ENCODE measurements at places on chromosomes 5 and 9.

GRCh38 chr9:35096035-35096849 is at the start of gene PIGO:
Gene PIGO (minus strand): TSS chr9:35096591. CDS start chr9:35095565, 1,026 bp downstream.
- DNase-seq, result peak; percentile 93

GRCh38 chr5:66513130-66513529 is 83.1 kb upstream of the MAST4 start:
- no peak for DNase-seq

- DNase-seq, result no peak
These were observed 220.5 kb downstream of the GDNF start for GRCh38 chr5:37619353-37619752.

DNA sequence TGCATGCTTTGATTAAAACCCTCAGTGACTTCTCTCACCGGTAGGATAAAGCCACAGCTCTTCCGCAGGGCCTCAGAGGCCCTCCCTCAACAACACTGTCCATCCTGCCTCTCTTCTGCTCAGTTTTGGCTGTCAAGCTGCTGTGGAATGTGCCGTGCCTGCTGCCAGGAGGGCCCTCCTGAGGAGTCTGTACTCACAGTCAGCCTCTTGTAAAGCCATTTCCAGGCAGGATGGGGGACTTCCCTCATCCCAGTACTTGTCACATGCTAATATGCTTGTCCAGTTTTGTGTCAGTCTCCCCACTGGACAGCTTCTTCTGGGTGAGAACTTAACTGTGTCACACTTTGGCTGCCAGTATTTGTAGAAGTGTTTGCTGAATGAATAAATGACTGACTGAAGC is 13.9 kb upstream of the DDX41 start:
- DNase-seq, result peak; percentile 8

DNA sequence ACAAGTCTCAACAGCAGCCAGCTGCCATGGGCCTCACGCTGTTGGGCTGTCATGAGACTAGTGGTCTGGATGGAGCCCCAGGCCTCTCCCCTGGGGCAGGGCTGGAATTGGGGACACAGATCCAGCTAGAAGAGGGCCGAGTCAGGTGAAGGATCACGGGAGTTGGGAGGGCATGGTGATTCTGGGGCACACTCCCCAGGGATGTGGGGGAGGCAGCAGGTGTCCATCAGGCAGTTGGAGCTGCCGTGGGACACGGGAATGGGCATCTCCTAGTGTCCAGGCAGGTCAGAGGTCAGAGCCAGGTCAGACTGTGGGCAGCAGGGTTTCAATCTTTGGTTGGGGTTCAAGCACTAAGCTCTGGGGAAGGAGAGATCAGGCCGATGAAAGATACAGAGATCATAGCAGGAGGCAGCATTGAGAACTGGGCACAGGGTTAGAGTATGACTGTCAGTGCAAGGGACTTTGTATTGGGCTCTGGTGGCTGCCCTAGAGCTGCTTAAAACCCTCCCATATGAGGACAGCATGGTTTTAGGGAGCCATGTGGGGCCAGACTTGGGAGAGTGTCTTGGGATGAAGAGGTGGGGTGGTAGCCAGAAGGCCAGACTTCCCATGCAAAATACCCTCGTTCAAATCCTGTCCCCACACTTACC is 59.2 kb downstream of the ARHGEF37 start:
- no peak for DNase-seq

DNA sequence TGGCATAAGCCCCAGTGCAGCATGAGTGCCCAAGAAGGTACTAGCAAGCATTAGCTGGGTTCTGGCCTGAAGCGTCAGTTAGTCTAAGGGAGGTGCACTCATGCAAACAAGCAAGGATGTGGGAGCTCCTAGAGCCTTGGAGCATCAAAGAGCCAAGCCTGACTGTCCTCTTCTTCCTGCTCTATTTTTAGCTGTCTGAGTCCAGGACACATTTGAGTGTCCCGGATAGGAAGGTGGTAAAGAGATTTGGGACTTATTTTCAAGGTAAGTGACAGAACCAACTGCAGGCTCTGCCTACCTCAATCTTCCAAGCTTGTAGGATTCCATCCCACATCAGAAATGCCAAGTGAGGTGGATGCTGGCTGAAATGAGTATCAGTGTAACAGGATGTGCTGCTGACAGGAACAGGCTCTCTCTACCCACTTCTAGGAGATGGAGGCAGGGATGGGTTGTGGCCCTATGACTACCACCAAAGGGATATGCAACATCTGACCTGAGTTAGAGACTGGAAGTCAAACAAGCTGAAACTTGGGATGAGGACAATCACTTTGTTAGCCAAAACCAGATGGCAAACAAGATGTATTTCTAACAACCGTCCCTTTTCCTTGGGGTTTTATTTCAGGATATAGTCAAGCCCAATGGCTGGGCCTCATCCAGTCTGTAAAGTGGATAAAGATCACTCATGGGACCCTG is 15.1 kb downstream of the MACROH2A1 start:
- no peak for DNase-seq

GRCh38 chr5:121086671-121087070 is 622.6 kb downstream of the PRR16 start:
- DNase-seq, result no peak

- DNase-seq, result peak; percentile 5
These were observed 49.3 kb upstream of the ZNF366 start for GRCh38 chr5:72556351-72557166.

- DNase-seq, result no peak
These were observed 81.0 kb downstream of the MRPL36 start for GRCh38 chr5:1718669-1719068.

- DNase-seq, result no peak
These were observed 600.0 kb downstream of the NR2F1-AS1 start for GRCh38 chr5:92981001-92981400.

GRCh38 chr5:145825751-145826180 is 9.4 kb downstream of the PRELID2 start:
- peak; percentile 2 for DNase-seq

DNA sequence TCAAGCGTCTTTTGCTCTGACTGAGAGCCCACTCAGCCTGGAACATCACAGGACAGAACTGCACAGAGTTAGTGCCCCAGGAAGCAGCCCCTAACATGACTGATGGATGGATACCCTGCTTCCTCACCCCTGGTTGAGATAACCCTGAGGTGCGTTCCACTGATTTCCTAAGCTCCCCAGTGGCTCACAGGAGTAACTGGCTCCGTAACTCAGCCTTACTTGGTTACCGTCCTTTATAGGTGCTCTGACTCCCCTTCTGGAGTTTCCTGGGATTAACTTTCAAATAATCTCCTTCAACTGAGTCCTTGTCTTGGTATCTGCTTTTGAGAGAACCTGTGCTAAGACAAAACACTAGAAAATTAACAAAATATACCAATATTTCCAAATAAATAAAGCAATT is 449.5 kb downstream of the AGTPBP1 start:
- no peak for DNase-seq

DNA sequence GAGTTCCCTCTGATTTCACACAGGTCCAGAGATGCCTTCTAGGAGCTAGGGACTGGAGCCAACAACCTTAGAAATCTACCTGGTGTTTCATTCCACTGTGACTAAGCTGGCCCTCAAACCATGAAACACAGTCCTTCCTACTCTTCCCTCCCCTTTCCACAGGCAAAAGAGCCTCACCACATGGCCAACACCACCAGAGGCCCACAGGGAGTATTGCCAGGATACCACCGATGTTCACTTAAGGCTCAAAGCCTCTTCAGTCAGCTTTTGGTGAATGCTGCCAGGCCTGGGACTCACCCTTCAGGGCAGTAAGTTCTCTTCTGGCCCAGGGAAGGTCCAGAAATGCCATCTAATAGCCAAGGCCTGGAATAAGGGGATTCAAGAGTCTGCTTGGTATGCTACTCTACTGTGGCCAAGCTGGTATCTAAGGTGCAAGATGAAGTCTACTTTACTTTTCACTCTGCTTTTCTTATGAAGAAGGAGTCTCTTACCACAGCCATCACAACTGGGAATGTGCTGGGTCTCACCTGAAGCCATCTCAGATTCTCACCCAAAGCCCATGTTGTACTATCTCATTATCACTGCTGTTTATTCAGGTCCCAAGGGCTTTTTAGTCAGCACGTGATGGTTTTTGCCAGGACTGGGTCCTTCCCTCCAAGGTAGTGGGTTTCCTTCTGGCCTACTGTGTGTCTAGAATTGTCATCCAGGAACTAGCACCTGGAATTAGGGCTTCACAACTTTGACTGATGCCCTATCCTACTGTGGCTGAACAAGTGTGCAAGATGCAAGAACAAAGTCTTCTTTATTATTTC is 1018.4 kb downstream of the TAF11L14 start:
- no peak for DNase-seq

DNA sequence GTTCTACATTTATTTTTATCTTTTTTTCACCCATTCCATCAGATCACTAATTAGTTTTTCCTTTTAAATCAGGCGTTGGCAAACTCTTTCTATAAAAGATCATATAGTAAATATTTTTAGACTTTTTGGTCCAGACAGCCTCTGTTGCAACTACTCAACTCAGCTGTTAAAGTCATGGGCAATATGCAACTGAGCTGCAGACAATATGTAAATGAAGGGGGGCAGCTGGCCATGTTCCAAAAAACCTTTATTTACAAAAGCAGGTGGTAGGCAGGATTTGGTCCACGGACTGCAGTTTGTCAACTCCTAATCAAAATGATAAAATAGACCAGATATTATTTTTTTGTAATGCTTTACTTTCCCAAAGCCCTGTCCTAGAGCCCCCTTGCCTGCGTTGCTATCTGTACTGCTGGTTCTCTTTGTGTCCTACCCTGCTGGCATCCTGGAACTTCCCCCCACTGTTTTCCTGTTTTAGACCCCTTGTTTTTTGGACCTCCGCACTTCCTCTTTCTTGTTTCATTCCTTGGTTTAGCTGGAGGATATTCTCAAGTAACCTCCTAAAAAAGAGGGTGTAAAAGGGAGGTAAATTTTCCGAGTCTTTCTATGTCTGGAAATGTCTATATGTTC is 24.7 kb upstream of the TNFSF8 start:
- DNase-seq, result no peak

- DNase-seq, result no peak
These were observed 41.9 kb downstream of the OSTF1 start for GRCh38 chr9:75130172-75130571.

GRCh38 chr5:18800293-18801025 is 1166.2 kb downstream of the TAF11L14 start:
- no peak for DNase-seq

DNA sequence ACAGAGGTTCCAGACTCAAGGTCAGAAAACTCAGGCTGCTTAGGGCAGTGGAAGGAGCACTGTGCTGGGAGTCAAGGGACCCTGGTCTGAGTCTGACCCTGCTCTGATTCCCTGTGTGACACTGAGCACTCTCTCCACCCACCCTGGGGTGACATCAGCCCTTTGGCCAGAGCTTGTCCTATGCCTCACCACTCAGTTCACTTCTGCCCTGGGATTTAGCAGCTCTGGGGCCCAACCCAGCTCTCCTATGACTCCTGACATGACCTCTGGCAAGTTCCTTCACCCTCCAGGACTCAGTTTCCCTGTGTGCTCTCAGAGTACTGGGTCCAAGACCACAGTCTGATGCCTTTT is 63.9 kb downstream of the FAM114A2 start:
- DNase-seq, result no peak

GRCh38 chr5:74166064-74166463 is 474.5 kb downstream of the ENC1 start:
- no peak for DNase-seq

- DNase-seq, result no peak
These were observed 347.5 kb downstream of the ZSWIM6 start for GRCh38 chr5:61679562-61679961.

DNA sequence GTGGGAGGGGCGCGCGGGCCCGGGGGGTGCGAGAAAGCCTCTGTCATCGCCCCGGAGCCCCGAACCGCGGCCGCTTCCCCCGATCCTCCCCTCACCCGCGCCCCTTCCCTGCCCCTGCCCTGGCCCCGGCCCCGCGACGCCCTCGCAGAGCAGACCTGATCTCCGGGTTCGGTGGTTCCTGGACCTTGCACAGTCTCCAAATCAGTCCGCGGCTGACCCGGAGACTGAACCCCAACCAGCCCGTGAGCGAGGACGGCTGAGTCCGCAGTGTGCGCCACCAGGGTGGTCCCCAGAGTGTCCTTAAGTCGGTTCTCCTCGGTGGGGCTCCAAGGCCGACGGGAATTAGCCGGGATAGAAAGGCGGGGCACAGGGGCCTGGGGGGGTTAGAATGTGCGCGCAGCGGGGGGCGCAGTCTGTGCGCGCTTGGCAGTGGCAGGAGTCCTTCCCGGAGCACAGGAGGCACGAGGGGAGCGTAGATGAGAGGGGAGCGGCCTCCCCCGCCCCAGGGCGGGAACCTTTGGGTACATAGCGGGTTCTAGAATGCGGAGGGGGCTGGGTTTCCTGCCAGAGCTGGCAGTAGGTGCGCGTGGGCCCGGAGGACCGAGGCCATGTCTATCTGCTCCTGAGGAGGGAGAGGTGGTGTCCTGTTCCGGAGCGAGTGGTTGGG is 779 bp downstream of the PKN3 start:
- no peak for DNase-seq

DNA sequence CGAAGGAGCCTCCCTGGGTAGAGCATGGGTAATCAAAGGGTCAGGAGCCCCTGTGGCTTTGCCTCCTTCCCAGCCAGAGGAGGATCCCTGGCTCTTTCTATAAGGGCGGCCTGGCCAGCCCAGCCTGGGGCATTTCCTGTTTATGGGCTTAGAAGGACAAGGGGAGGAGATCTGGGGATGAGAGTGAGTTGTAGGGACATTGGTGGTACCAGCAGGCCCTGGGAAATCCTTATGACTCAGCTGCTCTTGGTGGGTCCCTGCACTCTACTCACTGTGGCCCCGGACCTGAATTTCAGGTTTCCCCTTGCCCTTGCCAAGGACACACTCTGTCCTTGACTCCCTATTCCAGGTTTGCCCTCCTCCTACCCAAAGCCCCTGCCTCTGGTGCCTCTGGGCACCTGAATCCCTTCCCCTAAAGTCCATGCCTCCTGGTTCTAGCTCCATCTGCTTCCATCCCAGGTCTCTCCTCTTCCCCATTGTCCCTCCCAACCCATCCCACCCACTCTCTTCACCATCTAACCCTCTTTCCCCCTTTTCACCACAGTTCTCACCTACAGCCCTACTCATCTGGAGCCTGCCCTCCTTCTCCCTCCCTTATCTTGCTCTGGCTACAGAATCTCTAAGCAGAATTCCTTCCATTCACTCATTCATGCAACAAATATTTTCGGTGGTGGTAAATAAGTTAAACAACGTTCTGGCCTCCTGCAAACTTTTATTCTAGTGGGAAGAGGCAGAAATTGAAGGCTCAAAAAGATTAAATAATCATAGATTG is 34.9 kb downstream of the PCDH1 start:
- no peak for DNase-seq

DNA sequence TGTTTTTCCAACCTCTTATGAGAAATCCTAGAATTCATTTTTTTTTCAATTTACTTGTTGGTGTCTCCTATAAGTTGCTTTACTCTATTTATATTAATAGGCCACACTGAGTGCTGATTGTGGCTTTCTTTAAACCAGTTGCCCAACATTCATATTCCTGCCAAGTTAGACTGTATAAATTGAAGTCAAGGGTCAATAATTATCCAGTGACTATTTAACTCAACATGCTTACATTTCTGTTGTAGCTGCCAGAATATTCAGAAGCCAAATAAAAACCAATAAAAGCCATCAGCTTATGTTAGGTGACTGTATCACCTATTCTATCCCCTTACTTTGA is 169.0 kb downstream of the PTPRD start:
- no peak for DNase-seq

GRCh38 chr9:136132512-136133050 is 13.9 kb upstream of the TMEM250 start:
- no peak for DNase-seq
